ENCODE measurements at places on chromosomes 4 and X.

GRCh38 chr4:176708771-176709311 is 83.9 kb downstream of the VEGFC start:
- DNase-seq: no peak

DNA sequence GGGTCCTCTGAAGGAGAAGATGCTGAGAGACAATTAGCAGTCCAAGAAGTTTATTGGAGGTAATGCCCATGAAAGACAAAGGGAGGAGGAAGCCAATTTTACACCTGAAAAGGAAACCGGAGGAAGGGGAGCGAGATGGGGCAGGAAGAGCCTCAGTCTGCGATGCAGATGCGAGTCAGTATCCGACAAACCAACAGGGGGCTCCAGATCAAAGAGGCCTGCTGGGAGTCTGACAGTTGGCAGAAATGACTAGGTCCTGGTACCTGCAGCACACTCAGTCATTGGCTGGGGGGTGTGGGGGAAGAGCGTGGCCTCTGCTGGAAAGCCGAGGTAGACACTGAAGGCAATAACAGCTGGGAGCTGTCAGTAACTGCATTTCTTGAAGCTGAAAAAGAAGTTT is 231.1 kb upstream of the CENPE start:
- DNase-seq: no peak

DNA sequence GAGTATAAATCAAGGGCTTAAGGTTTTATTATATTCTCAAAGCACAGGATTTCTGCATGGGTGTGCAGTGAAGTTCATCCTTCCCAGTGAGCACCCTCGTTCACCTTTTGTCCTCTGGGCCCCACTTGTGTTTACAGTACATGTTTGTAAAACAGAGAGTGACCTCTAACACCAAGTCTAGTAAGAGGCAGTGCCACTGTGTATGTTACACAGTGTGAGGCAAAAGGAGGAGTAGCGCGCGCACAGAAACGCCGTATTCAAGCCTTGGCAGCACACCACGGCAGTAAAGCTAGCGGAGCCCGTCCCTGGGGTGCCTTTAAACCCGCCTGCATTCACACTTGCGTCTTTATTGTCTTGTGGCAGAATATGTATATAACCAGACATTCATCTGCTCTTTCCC is 51.9 kb downstream of the CCNI start:
- no peak for DNase-seq

DNA sequence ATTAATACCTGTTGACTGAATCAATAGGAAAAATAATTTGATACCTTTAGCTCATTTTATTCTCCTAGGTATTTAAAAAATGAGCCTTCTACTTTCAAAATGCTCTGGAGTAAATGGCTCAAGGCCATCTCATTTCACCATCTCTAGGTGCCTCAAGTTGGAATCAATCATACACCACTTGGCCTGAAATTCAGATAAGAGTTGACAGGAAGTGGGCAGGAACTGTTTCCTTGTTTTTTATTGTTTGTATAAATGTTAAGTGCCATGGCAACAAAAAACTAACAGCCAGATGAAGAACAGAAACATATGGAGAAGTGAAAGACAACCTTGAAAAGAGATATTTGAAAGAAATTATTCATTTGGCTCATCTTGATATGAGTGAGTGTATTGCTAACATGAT is 12.4 kb downstream of the LIMCH1 start:
- no peak for DNase-seq

GRCh38 chrX:6184900-6185515 is 43.7 kb downstream of the NLGN4X start:
- DNase-seq: no peak

DNA sequence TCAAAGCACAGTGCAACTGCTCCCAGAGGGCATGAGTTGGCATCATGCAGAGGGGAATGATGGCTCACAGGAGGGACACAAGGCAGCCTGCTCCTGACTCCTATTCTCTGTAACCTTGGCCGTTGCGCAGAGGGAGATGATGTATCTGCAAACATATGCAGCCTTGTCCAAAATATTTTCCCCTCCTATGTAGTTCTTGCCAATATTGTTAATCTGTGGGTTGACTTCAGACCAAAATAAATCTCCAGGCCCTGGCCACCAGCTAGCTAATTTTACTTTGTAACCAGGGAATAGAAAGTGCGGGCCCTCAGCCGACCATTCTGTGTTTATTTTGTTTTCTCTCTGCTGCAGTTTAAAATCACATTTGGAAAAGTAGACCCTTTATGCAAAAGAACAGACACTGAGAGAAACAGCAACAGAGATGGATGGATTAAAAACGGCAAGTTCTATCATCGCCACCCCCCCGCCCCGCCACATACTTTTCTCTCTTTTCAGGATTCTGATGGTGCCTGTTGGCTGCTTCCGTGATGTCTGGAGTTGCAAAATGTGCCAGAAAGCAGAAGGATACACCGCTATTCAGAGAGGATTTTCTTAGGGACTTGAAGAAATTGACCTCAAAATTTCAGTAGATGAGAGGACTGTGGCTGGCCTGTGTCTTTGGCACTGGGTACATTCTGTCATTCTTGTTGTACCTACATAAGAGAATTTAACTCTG is 185.3 kb upstream of the BCOR start:
- no peak for DNase-seq

GRCh38 chrX:31459361-31459760 is 387.5 kb upstream of the FTHL17 start:
- no peak for DNase-seq

DNA sequence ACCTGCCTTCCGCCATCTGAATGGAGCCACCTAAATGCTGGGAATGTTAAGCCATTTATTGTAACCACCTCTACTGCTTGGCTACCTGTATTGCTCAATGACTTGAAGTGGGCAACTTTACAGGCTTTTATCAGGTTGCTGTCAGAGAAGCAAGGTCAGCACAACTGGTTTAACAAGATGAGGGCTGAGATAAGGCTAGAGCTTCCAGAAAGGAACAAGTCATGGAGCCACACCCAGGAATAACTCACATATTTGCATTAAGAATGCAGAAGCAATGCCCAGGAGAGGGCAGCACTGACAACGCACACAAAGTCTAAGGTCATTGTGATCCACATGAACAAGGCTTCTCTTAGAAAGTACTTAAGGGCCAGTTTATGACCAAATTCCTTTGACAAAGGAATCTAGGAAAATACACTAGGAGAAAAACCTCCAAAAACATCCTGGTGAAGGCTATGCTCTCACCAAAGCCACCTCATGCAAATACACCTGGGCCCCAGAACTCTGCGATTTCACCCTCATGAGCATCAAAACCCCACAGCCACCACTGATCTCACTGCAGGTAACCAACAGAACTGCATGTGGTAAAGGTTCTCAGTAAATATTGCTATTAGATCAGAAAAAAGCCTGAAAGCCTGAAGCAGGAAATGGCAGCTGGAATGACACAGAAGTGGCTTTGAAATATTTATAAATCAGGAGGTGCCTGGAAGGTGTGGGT is 15.0 kb upstream of the STS start:
- DNase-seq: peak; percentile 18

GRCh38 chrX:67523932-67524331 is 19.9 kb upstream of the AR start:
- no peak for DNase-seq
